Chondrocyte (in vitro differentiated cells): ENCODE measurements at places on chromosomes 4 and X. TPM values are rescaled to one million over a fixed set of nuclear protein-coding genes. Genes with fewer than 3 reads are reported as not detected.

The REELD1 gene
- total RNA-seq = not detected in 3 replicates

The FOXP3 gene
- 0.12 to 0.28 TPM in 2 of 3 replicates, not detected in the other for total RNA-seq

GRCh38 chrX:82163701-82164100 is 961.8 kb downstream of the SH3BGRL start:
- no peak for DNase-seq

- no peak for DNase-seq
These were observed 622.5 kb downstream of the ANKRD50 start for GRCh38 chr4:124090021-124090420.
